Neural crest cell (in vitro differentiated cells): ENCODE measurements at places on chromosomes 2 and 18. TPM values are rescaled to one million over a fixed set of nuclear protein-coding genes. Genes with fewer than 3 reads are reported as not detected.

Gene STPG4
- 0.26 and 0.34 TPM in 2 replicates for total RNA-seq

- DNase-seq = no peak
Measured at GRCh38 chr2:119233326-119234020, 9.8 kb downstream of the STEAP3 start.

- no peak for DNase-seq
Measured at GRCh38 chr18:62900132-62900883, 185.0 kb downstream of the PHLPP1 start.

GRCh38 chr18:61322265-61322873, 10.9 kb upstream of the CDH20 start:
- DNase-seq = peak; percentile 83

Gene RAB17
- not detected in 2 replicates for total RNA-seq

Gene LRP2
- 27.5 and 29.4 TPM in 2 replicates for total RNA-seq

- DNase-seq = no peak
Measured at GRCh38 chr2:114800371-114800770, 357.9 kb downstream of the DPP10 start.

Gene FN1
- 89.6 and 103 TPM in 2 replicates for total RNA-seq

Gene CENPO
- total RNA-seq = 69.3 and 69.7 TPM in 2 replicates

GRCh38 chr2:2769481-2770431, 438.7 kb upstream of the MYT1L start:
- DNase-seq = no peak

Gene FEZ2
- total RNA-seq = 43.5 and 48.0 TPM in 2 replicates

Gene PDE1A
- total RNA-seq = 27.4 and 27.8 TPM in 2 replicates

Gene SFT2D3
- 18.8 TPM in 2 replicates for total RNA-seq

GRCh38 chr2:47058003-47058931, 96.8 kb downstream of the STPG4 start:
- DNase-seq = no peak

DNA sequence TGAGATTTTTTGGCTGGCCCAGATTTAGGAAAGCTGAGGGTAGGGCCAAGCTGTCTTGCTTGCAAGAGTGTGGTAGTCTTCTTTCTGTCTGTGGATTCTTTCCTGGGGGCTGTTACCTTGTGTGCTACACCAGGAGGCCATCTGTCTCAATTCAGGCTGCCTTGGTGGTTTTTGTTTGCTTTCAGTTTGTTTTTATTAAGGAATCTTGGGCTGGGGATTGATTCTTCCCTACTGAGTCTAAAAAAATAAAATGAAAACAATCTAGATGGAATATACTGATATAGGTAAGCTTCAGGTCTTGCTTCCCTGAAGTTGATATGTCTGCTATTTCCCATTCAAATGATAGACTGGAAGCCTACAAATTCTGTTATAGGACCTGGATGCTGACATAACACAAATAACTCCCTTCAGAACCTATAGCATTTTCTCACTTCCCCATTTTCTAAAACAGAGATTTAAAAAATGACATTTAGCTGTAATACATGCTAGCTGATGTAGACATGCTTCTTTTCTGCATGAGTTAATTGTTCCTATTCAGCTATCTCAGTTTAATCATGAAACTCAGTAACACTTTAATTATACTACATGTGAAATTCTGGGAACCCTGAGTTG, 5.3 kb downstream of the LHCGR start:
- no peak for DNase-seq

- peak; percentile 18 for DNase-seq
Measured at GRCh38 chr2:69741229-69741574, 732 bp upstream of the ANXA4 start.

Gene MSH2
- total RNA-seq = 81.9 and 84.5 TPM in 2 replicates

Gene LIMS2
- total RNA-seq = 7.6 and 8.8 TPM in 2 replicates

Gene SNORC
- 2.8 and 3.0 TPM in 2 replicates for total RNA-seq

DNA sequence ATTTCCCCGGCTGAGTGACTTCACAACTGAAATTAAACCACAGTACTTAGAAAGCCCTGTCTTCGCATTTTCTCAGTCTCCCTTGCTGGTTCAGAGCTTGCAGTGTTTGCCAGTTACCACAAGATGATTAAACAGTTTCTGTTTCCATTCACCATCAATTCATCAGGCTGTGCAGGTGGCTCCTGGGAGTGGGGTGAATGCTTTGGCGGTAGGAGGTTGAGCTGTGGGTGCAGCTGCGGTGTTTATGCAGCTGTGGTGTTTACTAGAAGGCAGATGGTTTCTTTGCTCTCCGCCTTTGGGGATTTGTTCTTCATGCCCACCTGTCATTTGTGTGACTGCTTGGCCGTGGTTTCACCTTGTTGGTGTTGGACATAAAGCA, 16.1 kb downstream of the ACOXL start:
- no peak for DNase-seq

DNA sequence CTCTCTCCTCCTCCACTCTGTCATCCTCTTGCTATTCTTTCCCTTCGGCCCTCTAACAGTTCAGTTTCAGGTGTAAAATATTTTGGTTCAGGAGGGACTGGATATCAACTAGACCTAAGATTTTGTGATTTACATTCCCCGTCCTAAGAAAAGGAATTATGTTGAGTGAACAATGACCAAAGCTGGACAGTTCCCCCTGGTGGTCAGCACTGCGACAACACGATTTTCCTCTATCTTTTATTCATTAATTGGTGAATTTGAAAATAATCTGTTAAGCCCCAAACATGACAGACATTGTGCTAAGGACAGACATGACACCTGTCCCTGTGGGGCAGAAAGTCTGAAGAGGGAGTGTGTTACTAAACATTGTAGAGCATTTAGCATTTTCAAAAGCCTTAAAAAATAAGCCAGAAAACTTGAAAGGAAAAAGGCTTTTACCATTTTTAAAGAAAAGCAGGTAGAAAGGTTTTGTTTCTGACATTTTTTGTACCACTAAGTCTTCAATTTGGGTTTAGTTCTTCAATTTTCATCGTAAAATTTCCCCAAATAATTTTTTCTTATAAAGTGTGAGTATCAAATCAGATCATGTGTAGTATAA, 28.4 kb upstream of the GTF2A1L start:
- peak; percentile 44 for DNase-seq

DNA sequence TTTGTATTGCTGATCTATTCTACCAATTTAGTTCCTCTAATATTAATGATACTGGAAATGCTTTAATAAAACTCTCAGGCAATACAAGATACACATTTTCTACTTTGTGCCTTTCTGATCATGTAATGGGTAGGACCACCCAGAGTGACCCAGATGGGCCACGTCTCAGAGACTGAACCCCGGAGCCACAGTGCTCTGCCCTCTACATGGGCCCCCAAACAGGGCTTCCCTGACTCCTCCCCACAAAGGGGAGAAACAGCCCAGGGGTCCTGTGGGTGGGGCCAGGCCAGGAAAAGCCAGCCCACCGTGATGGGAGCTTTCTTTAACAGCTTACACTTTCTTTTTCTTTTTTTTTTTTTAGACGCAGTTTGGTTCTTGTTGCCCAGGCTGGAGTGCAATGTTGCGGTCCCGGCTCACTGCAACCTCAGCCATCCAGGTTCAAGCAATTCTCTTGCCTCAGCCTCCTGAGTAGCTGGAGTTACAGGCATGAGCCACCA, 18.4 kb downstream of the HDAC4 start:
- DNase-seq = no peak

GRCh38 chr2:186595219-186595618, 5.4 kb downstream of the ITGAV start:
- no peak for DNase-seq

DNA sequence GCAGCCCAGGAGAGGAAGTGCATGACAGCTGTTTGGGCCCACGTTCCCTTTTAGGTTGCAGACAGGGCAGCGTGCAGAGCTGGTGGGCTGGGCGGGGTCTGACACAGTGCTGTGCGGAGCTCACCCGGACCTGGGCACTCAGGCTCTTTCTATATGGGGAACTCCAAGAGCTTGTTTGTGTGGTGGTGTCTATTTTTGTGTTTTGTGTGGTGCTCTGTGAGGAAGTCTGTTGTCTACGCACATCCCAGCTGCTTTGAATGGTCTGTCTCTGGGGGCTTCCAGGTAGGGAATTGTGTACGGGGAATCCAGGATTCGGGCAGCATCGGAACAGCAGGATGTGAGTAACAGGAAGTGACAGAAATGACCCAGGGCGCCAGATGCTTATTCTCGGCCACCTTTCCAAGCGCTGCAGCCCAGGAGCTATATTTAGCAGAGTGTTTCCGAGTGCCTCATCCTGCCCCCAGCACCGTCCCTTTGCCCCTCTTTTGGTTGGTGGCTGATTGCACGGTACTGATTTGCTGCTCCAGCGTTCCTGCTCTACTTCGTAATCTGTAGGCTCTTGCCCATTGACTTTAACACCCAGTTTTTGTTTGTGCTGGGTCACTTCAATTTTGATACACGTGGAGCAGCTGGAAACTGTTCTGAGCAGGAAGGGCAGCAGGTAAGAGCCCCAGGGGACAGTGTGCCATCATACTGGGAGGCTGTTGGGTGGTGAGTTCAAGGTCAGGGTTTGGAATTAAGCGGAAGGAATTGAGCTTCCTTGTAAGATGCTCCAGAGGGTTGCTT, 64.7 kb downstream of the DGKD start:
- no peak for DNase-seq

DNA sequence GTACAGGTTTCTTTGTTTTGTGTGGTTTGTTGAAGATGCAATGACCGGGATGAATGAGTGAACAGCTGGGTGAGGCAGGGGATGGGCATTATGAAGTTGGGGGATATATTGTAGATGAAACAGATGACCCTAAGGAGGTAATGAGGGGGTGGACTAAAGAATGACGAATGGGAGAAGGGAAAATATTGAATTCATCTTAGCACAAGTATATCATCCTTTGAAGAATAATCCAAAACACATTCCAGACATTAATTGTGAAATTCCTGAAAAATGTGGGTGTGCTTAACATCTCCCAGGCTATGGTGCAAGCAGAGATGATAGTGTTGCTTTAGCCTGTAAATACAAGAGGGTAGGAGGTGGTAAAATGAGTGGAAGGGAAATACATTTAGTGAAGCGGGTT, 5.8 kb downstream of the CRIM1 start:
- DNase-seq = no peak

- DNase-seq = no peak
Measured at GRCh38 chr2:65940856-65941255, 494.1 kb upstream of the MEIS1 start.

GRCh38 chr2:190587106-190587505, 52.6 kb upstream of the NEMP2 start:
- DNase-seq = no peak

DNA sequence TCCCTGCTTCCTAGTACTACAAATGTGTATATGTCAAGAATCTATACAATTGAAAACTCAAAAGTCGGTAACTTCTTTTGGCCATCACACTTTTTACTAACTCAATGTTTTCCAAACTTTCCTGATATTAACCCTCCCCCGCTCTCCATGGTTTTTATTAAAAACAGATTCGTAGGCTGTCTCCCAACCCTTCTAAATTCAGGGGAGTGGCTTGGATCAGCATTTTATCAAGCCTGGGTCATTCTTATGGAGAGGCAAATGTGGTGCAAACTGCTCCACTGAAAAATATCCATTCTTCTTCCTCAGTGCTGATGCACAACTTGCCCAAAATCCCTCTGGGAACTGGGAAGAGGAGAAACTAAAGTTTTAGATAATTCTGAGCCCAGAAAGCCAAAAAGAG, 134.2 kb downstream of the RIF1 start:
- no peak for DNase-seq

GRCh38 chr18:70256184-70256583, 32.7 kb upstream of the SOCS6 start:
- no peak for DNase-seq

GRCh38 chr2:13584020-13584419, 867.3 kb downstream of the TRIB2 start:
- DNase-seq = no peak

GRCh38 chr18:59957957-59958356, 58.2 kb downstream of the PMAIP1 start:
- no peak for DNase-seq

Gene EPAS1
- total RNA-seq = 0.14 and 0.27 TPM in 2 replicates

Gene GPD2
- 54.4 and 55.9 TPM in 2 replicates for total RNA-seq

DNA sequence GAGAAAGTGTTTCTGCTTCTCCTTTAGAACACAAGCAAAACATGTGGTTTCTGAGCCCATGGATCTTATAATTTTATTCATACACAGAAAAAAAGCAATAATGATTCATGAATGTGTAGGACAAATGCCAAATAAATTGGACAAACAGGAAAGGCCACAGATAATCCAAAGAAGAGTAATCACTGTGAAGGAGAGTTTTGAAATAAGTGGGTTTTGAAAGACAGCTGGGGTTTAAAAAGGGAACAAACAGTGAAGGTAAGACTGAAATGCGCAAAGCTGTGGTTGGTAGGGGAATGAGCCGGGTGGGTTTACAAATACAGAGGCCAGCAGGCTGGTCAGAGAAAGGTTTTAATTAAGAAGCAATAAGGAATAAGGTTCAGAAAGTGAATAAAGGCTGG, 50.0 kb upstream of the MBOAT2 start:
- DNase-seq = no peak

Gene C2orf80
- 0.73 and 1.0 TPM in 2 replicates for total RNA-seq

DNA sequence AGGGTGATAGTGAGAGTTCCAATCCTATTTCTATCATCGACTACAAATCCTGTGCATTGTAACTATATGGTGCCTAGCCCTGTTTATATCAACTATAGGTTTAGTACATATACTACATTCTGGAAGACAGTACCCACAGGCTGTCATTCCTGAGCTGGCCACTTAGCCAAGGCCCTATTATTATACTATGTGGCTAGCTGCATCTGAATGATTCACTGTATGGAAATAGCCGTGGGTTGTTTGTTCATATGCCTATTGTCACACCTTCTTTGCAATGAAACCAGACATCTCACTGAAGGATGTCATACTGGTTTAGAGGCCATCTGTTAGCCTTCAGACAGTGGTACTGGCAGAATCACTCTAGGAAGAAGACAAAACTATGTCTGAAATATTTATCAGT, 62.3 kb upstream of the FSIP2 start:
- no peak for DNase-seq

DNA sequence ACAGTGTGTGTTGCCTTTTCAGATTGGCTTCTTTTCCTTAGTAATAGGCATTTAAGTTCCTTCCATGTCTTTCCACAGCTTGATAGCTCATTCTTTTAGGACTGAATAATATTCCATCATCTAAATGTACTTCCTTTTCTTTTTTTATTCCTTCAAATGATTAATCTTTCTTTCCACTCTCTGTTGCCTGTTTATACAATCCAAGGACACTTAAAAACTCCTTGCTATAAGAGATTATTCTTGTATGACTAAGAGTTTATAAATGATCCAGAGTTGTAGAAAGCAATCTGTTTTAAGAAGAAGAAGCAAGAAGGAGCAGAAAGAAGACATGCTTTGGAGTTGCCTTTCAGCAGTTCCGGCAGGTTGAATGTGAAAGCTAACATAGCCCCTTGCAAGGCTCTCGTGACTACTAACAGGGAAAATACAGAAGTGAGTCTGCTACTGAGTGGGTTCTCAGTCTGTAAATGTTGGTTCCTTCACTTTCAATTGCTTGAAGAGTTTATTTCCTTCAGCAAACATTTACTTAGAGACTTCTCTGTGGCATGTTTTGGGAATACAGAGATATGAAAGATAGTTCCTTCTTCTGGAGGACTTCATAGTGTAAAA, 123.0 kb downstream of the PMAIP1 start:
- no peak for DNase-seq

Gene LHCGR
- 0.12 TPM in 1 of 2 replicates, not detected in the other for total RNA-seq

- DNase-seq = no peak
Measured at GRCh38 chr2:78023356-78023755, 501.2 kb upstream of the LRRTM4 start.

Gene OTOF
- 0.07 and 0.19 TPM in 2 replicates for total RNA-seq
